Neural cell (in vitro differentiated cells): ENCODE measurements at places on chromosomes 16 and 17. TPM values are rescaled to one million over a fixed set of nuclear protein-coding genes. Genes with fewer than 3 reads are reported as not detected.

OTOP3 gene
- polyA plus RNA-seq = not detected in 2 replicates

DPEP3 gene
- not detected in 2 replicates for polyA plus RNA-seq

KRTAP17-1 gene
- not detected in 2 replicates for polyA plus RNA-seq

FA2H gene
- not detected in 2 replicates for polyA plus RNA-seq

GPR139 gene
- 0.52 TPM in 1 of 2 replicates, not detected in the other for polyA plus RNA-seq

CCL4 gene
- polyA plus RNA-seq = not detected in 2 replicates

MYCBPAP gene
- 0.34 and 0.35 TPM in 2 replicates for polyA plus RNA-seq

CD68 gene
- polyA plus RNA-seq = not detected in 2 replicates

FMNL1 gene
- 3.8 and 5.6 TPM in 2 replicates for polyA plus RNA-seq

PIK3R6 gene
- polyA plus RNA-seq = not detected in 2 replicates

CCL23 gene
- polyA plus RNA-seq = not detected in 2 replicates

RNF112 gene
- 33.3 and 34.7 TPM in 2 replicates for polyA plus RNA-seq

RPH3AL gene
- 0.84 and 0.87 TPM in 2 replicates for polyA plus RNA-seq

ZFPM1 gene
- 0.41 and 0.60 TPM in 2 replicates for polyA plus RNA-seq

IRX6 gene
- not detected in 2 replicates for polyA plus RNA-seq

UTS2R gene
- not detected in 2 replicates for polyA plus RNA-seq

TLCD3B gene
- 18.9 and 21.7 TPM in 2 replicates for polyA plus RNA-seq

SERPINF2 gene
- 1.6 TPM in 1 of 2 replicates, not detected in the other for polyA plus RNA-seq

CDC42EP4 gene
- 19.4 and 29.0 TPM in 2 replicates for polyA plus RNA-seq

NPIPB13 gene
- 2.2 and 3.9 TPM in 2 replicates for polyA plus RNA-seq

ZNF688 gene
- polyA plus RNA-seq = 26.9 and 28.4 TPM in 2 replicates
